WTC11 (cell line): ENCODE measurements at places on chromosomes 6 and 20. TPM values are rescaled to one million over a fixed set of nuclear protein-coding genes. Genes with fewer than 3 reads are reported as not detected.

CLIC5 gene
- total RNA-seq, result 0.22 to 0.39 TPM (median 0.32 TPM) in 3 replicates

- H3K4me1 ChIP-seq, result peaks cover 3% of the 10 kb centered on the region; the same call in 1 of the 2 replicates
- no peak overlapping the region for H3K4me3 ChIP-seq
- no peaks in the 10 kb centered on the region for H3K27me3 ChIP-seq
- DNase-seq, result no peak
- H3K27ac ChIP-seq, result no peak overlapping the region
Measured at GRCh38 chr6:90068264-90068663, 174.0 kb downstream of the GJA10 start.

- H3K27me3 ChIP-seq, result no peaks in the 10 kb centered on the region
- DNase-seq, result no peak
- H3K4me1 ChIP-seq, result no peaks in the 10 kb centered on the region
- H3K4me3 ChIP-seq, result no peak overlapping the region
- no peaks in the 10 kb centered on the region for H3K36me3 ChIP-seq
Measured at GRCh38 chr6:9064156-9064555, 628.8 kb upstream of the SLC35B3 start.

KCNQ5 gene
- 1.5 to 2.0 TPM (median 1.7 TPM) in 3 replicates for total RNA-seq

HINT3 gene
- 9.4 to 10.2 TPM (median 9.9 TPM) in 3 replicates for total RNA-seq

DNA sequence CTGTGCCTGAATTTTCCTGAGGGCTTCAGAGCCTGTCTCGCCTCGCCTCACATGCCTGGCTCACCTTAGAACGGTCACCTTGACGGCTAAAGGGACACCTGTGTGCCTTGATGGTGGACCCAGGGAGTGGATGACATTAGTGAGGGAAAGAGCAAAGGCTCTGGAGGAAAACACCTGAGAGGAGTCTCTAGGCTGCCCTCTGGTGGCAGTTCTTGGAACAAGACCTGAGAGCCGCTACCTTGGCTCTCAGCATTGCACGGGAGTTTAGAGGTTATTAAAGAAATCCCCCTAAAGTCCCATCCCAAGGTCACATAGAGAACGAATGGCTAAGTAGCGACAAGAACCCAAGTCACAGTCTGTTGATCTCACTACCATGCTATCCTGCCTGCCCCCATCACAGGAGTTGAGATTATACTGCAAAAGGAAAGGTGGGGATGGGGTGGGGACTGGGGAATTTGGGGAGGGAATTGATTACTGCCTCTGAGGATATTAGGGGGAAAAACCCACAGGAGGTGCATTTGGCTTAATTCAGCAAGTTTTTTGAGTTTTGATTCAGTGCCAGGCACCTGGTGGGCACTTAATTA is 7.9 kb upstream of the CDSN start:
- H3K4me3 ChIP-seq, result no peak overlapping the region
- peaks cover 42% of the 10 kb centered on the region for H3K4me1 ChIP-seq
- peak; percentile 88 for DNase-seq
- no peaks in the 10 kb centered on the region for H3K36me3 ChIP-seq

GRCh38 chr6:137874204-137875057 is 7.4 kb downstream of the TNFAIP3 start:
- H3K4me1 ChIP-seq, result peaks cover 27% of the 10 kb centered on the region
- peaks cover 5% of the 10 kb centered on the region; the same call in 1 of the 2 replicates for H3K36me3 ChIP-seq
- no peak for DNase-seq
- H3K4me3 ChIP-seq, result no peak overlapping the region

GLP1R gene
- 1.8 to 2.2 TPM (median 2.1 TPM) in 3 replicates for total RNA-seq

FOXP4 gene
- total RNA-seq, result 19.5 to 36.6 TPM (median 19.8 TPM) in 3 replicates

DNA sequence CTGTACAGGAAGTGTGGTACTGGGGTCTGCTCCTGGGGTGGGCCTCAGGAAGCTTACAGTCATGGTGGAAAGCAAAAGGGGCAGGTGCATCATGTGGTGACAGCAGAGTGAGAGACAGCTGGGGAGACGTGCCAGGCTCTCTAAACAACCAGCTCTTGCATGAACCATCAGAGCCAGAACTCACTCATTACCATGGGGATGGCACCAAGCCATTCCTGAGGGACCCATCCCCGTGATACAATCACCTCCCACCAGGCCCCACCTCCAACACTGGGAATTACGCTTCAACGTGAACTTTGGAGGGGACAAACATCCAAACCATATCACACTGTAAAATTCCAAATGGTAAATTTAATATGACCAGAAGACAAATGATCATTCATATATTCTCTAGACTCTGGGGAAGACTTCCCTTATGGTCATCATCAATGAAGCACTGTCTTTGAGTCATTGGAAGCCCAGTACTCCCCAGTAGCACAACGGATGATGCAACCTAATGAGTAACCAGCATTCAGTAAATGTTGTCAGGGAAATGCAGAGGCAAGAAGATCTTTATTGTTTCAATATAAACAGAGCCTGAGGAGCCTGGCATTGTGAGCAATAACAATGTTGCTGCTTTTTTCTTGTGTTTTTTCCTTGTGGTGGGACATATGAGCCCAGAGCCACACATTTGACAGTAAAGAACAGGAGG is 48.2 kb upstream of the RALY start:
- no peak overlapping the region for H3K4me3 ChIP-seq
- no peaks in the 10 kb centered on the region for H3K4me1 ChIP-seq
- H3K27me3 ChIP-seq, result no peaks in the 10 kb centered on the region
- H3K36me3 ChIP-seq, result peaks cover 2% of the 10 kb centered on the region
- DNase-seq, result no peak

GRCh38 chr6:100084991-100085364 is 91.0 kb upstream of the MCHR2 start:
- no peak for DNase-seq
- H3K27me3 ChIP-seq, result no peaks in the 10 kb centered on the region
- no peak overlapping the region for H3K4me3 ChIP-seq
- H3K36me3 ChIP-seq, result no peaks in the 10 kb centered on the region
- no peak overlapping the region for H3K27ac ChIP-seq

GRCh38 chr6:13472099-13472498 is 15.3 kb downstream of the GFOD1 start:
- H3K4me1 ChIP-seq, result peaks cover 16% of the 10 kb centered on the region
- H3K27ac ChIP-seq, result no peak overlapping the region; the same call in 1 of the 2 replicates
- no peak overlapping the region for H3K4me3 ChIP-seq
- H3K27me3 ChIP-seq, result no peaks in the 10 kb centered on the region

NHLRC1 gene
- 1.0 to 1.4 TPM (median 1.2 TPM) in 3 replicates for total RNA-seq

ARMH2 gene
- total RNA-seq, result not detected in 3 replicates

DNA sequence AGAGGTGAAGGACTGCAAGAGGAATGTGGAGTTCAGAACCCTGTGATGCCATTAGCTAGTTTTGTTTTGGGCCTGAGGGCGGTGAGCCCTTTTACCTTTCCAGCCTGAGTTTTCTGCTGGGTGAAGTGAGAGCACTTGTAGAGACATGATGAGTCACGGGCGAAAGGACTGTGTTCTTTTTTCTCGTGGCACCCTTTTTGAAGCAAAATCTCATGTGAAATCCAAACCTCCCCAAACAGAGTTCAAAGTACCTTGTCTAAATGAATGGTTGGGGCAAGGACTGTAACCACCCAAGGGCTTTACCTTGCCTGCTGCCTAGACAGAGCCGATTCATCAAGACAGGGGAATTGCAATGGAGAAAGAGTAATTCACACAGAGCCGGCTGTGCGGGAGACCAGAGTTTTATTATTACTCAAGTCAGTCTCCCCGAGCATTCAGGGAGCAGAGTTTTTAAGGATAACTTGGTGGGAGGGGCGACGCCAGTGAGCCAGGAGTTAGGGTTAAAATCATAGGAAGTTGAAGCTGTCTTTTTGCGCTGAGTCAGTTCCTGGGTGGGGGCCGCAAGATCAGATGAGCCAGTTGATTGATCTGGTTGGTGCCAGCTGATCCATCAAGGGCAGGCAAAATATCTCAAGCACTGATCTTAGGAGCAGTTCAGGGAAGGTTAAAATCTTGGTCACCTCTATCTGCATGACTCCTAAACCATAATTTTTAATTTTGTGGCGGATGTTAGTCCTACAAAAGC is 25.8 kb downstream of the SAMD5 start:
- no peak for DNase-seq
- H3K4me1 ChIP-seq, result peaks cover 11% of the 10 kb centered on the region; the same call in 1 of the 2 replicates
- no peaks in the 10 kb centered on the region for H3K36me3 ChIP-seq
- no peak overlapping the region for H3K4me3 ChIP-seq
- H3K27me3 ChIP-seq, result no peaks in the 10 kb centered on the region

- peaks cover 20% of the 10 kb centered on the region for H3K4me1 ChIP-seq
- H3K27me3 ChIP-seq, result no peaks in the 10 kb centered on the region
- no peak for DNase-seq
- no peak overlapping the region for H3K27ac ChIP-seq
- H3K36me3 ChIP-seq, result no peaks in the 10 kb centered on the region
Measured at GRCh38 chr6:160173806-160174527, 52.4 kb downstream of the SLC22A1 start.

GRCh38 chr20:41017448-41018042 is 11.1 kb upstream of the TOP1 start:
- peaks cover 8% of the 10 kb centered on the region for H3K4me1 ChIP-seq
- H3K4me3 ChIP-seq, result no peak overlapping the region
- no peaks in the 10 kb centered on the region for H3K36me3 ChIP-seq
- DNase-seq, result no peak
- H3K27me3 ChIP-seq, result peaks cover 19% of the 10 kb centered on the region

DNA sequence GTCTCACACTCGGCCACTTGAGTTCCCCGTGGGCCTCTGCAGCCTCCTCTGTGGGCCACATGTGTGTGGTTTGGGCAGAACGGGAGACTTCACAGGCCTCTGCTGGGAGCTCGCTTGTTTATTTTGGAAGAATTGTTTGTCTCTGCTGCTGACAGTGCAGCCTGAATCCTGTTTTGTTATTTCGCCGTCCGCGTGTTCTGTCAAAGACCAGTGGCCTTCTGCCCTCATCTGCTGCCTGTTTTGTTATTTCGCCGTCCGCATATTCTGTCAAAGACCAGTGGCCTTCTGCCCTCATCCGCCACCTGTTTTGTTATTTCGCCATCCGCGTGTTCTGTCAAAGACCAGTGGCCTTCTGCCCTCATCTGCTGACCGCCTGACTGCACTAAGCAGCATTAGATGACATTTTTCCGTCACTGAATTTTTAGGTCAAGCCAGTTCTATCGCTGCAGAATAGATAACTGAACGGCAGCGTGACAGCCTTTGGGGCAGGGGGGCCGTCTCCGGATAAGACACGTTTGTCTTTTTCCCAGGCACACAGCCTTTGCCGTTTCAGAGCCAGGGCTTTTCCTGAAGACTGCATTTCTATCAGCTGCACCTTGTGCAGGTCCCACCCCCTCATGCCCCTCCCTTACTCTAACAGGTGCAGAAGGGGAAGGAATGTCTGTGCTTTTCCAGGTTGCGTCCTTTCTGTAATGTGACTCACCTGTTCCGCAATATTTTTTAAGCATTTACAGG is 158.5 kb upstream of the AFDN start:
- no peak overlapping the region for H3K27ac ChIP-seq
- H3K27me3 ChIP-seq, result no peaks in the 10 kb centered on the region; the same call in 1 of the 2 replicates
- DNase-seq, result no peak
- H3K4me1 ChIP-seq, result peaks cover 7% of the 10 kb centered on the region; the same call in 1 of the 2 replicates

DNA sequence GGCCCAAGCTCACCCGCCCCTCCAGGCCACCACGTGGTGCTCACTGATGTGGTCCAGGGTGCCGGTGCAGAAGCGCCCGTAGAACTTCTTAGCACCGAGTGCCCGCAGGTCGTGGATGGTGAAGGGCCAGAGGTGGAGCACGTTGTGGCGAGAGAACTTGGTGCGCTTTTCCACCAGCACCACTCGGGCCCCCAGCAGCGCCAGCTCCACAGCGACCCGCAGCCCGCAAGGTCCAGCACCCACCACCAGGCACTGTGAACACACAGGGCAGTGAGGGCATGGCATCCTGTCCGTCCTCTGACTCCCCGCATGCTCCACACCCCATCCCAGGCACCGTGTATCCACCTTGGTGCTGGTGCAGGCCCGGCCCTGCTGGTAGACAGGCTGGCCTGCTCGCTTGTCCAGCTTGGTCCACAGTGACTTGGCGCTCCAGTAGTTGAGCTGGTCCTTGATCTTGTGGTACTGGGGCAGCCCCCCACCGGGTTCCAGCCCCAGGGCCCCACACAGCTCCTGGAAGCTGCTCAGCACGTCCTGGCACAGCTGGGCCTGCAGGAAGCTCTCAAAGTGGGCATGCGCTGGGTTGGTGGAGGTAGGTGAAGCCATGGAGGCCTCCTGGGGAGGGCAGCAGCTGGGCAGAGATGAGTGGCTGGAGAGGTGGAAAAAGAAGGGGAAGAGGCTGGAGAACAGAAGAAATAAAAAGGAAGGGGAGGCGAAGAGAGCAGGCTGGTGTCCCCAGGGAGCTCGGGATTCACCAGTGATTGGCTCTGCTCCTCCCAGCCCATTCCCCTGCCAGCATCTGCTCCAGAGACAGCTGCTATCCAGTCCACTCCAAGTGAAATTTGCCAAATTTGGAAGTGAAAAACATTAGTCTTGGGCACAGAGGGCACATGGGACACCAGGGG is 1.7 kb downstream of the MICAL1 start:
- DNase-seq, result no peak
- peaks cover 43% of the 10 kb centered on the region for H3K4me1 ChIP-seq
- no peak overlapping the region for H3K27ac ChIP-seq

DNA sequence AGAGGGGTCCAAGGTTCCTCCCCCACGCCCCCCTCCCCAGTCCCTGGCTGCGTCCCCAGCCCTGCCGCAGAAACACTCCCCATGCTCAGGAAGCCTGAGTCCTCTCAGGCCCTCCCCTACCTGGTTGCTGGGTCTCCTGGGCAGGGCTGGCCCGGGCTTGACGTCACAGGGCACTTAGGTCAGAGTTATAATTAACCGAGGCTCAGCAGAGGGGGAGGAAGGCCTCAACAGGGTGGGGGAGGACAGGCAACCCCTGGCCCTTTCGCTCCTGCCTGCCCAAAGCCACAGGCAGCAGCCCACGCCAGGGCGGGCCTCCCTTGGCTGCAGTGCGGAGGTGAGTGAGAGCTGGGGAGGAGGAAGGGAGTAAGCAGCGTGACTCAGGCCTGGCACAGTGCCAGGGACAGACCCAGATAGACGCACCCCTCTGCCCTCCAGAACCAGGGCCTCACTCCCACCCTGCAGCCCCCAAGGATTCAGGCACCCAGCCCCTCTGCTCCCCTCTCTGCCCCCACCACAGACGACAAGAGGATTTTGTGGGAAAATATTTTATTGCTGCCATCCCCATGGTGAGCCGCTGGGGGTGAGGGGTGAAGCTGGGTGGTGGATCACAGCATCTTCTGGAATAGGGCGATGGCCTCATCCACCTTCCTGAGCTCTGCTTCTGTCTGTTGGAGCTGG is at the start of gene VWA7:
Gene VWA7 (minus strand): TSS at position 340 of the 678 bp plus-strand sequence. CDS start 549 bp downstream, outside the sequence.
- H3K27me3 ChIP-seq, result no peaks in the 10 kb centered on the region
- peaks cover 10% of the 10 kb centered on the region for H3K36me3 ChIP-seq
- peak within 1 kb of the TSS; percentile 68; the same call in 1 of the 2 replicates for H3K27ac ChIP-seq
- H3K4me1 ChIP-seq, result 0 out of 2 replicates have a peak, but pooled peaks cover 2% of the 10 kb centered on the region
- no peak within 1 kb of the TSS for H3K4me3 ChIP-seq

SRXN1 gene
- 23.0 to 25.7 TPM (median 24.5 TPM) in 3 replicates for total RNA-seq

DNA sequence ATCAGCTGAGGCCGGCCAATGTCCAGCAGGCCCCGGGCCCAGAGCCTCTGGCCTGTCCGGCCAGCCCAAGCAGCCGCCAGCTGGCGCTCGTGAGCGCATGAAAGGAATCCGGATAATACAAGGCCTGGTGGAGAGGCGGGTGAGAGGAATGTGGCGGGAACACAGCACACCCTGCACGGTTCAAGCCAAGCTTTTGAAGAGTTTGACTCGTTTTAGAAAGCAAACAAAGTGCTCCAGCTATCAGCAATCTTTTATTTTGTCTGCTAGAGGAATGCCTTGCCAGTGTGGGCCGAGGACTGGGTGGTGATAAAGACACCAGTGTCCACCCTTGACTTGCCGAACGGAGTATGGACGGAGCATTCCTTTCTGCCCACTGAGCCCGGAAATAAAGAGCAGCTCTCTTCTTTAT is 9.3 kb upstream of the NEDD9 start:
- peaks cover 3% of the 10 kb centered on the region for H3K4me1 ChIP-seq
- H3K4me3 ChIP-seq, result no peak overlapping the region
- DNase-seq, result peak; percentile 89
- no peaks in the 10 kb centered on the region for H3K36me3 ChIP-seq
- peaks cover 17% of the 10 kb centered on the region for H3K27me3 ChIP-seq
